ENCODE measurements at places on chromosomes 2 and 18.

DNA sequence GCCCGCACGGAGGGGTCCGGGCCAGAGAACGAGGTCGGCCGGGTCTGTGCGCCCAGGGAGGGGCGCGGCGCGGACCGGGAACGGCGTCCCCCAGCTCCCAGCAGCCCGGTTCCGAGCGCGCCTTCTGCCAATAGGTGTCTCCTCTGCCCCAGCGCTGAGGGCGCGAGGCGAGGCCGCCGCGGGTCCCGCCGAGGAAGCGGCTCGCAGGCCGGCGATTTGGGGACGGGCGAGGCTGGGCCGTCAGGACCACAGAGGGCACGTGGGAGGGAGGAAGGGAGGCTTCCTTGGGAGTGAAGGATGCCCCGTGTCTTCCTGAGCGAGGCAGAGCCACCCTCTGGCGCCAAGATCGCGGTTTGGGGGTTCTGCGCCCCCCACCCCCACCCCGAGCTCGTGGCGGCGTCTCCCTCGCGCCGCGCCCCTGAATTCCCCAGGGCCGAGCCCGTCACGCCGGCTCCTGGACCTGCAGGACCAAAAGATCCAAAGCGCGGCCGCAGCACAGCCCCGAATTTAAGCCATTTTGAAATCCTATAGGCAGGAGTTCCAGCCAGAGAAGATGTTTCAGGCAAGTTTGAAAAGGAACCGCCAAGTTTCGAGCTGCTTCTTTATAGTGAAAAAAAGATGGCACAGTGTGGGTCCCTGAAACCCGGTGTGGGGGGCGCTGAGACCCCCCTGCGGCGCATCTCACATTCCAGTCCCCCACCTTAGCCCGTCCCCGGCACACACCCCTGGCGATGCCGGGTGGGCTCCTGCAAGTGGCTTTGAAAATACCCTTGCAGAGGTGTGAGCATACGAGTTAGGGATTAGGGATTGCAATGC, 909 bp downstream of the NFATC1 start:
- peak; percentile 42 for DNase-seq

DNA sequence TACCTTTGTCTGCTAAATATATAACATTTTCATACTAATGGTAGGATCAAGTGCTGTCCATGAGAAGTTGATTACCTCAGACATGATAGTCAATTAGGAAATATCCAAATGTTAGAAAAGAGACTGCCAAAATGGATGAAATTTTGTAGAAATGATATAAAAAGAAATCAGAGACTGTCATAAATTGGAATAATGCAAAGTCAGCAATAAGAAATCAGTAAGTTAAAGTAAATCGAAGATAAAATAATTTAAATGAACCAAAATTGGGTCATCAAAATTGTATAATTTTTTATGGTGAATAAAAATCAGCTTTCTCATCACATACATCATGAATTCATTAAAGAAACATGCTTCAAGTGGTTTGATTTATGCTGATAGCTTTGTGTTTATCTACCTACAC, 165.3 kb upstream of the CDH2 start:
- no peak for DNase-seq

DNA sequence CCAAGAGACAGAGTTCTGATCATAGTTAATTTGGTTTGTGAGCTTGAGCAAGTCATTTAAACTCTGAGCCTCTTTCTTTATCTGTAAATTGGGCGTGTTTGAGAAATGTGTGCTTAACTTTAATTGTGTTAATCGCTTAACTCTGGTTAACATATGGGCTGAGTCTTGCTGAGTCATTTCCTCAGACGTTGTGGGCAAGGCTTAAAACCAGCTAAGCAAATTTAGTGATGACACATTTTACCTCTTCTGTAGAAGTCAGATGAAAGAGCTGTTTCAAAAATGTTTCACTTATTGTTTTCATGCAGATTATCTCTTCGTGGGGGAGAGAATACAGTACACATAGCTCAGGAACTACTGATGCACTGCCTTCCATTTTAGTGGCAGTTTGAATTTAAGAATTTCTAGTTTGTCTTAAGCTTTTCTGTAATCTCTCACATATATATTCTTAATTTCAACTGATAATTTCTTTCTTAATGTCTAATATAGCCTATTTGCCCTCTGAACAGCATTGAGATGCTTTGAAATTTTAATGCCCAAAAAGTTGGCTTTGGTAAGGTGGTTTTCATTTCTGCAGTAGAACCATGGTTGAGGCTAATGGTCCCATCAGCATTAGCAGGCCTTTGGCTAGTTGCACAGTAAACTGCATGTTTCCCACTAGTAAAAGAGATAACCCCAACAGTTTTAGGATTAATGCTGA, 34.9 kb downstream of the RAB10 start:
- DNase-seq, result peak; percentile 91

DNA sequence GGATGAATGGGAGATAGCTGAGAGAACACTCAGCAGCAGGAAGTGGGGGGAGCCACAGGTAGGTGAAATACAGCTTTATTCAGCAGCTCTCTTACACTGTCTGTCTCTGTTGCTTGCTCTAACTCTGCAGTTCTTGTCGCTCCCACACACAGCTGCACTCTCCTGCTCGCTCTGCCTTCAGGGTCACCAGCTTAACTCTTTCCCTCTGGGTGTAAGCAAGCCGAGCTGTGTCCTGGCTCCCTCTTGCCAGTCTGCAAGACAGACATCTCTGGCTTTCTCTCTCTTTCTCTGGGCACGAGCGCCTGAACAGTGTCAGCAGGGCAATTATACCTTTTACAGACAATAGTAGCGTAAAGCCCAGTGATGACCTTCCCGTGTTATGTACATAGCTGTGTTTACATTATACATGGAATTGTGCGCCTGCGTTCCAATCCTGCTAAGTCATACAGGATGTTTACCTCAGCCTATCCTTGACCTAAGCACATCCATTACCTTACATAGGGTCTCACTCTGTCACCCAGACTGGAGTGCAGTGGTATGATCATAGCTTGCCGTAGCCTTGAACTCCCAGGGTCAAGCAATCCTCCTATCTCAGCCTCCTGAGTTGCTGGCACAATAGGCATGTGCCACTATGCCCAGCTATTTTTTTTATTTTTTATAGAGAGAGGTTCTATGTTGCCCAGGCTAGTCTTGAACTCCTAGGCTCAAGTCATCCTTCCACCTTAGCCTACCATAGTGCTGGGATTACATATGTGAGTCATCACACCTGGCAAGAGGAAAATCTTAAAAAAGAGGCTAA, 57.8 kb upstream of the CHN1 start:
- no peak for DNase-seq

- no peak for DNase-seq
Measured at GRCh38 chr2:54158311-54158710, 42.9 kb downstream of the ACYP2 start.

- no peak for DNase-seq
Measured at GRCh38 chr2:33518200-33518599, 41.8 kb downstream of the RASGRP3 start.

DNA sequence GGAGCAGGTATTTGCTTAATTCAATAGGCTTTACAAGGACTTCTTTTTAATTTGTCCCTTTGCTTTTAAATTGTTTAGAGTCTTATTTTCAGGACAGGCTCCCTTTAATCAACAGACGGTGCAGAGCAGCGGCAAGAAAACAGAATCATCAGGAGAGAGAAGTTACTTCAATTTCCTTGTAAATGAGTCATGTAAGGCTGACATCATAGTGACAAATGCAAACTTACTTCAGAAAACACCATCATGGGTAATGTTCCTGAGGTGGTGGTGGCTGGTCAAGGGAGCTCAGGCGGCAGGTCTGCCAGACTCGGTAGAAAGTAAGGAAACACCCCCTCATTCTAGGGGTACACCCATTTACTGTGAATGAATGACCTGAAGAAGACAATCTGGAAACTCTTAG, 395.1 kb downstream of the FBXO15 start:
- DNase-seq, result peak; percentile 73

DNA sequence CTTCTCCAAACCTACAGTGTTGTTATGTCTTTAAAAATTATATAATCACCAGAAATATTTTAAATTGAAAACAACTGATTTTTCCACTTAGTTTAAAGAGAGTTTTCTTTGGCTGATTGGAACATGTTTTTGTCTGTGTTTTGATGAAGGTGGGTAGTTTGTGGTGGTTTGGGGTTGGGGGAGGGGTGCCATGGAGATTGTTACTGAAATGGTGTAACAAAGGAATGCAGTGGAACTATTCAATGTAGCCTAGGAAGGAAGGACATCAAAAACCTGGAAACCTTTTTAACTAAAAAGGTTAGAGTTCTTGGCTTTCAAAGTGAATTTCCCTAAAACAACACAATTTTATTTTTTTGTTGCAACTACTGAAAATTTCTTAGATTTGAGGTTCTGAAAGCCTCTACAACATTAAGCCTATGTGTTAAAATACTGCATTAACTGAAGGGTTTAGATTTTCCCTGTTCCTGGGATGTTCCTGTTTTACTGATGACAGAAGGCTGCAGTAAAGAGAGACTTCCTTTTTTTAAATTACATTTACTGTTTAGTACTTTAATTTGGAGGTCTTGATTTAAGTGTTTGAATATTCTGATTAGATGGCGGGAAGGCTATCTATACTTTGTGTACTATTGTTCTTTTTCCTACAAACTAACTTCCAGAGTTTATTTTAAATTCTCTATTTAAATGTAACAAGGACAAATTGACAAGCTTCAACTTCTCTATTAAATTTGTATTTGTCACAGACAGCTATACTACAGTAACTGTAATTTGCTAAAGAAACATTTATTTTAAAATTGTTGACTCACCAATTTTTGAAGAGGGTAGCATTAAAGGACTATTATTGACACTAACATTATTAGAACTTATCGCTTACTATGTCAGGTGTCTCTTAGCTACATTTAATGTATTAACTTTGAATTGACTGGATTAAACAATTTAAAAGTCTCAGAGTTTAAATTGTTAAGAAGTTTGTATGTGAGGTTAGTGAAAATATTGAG, 87.7 kb downstream of the LIMS1 start:
- DNase-seq, result no peak

DNA sequence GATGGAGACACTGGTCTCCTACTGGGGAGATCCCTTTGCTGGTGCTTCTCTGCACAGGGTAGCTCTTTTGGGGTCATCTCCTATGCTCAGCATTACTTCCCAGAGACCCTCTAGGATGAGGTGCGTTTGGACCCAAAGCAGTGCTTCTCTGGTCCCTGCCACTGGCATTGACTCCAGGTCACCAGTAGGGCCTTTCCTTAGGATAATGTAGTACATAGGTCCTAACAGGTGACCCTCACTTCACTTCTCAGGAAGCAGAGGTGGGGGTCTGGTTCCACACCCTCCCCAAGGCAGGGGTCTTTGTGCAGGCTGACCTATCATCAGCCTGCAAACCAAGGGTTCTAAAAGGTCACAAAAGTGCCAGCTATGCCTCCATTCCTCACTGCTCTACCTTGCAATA, 145.8 kb upstream of the HS6ST1 start:
- no peak for DNase-seq

- no peak for DNase-seq
Measured at GRCh38 chr2:215998636-215999035, 14.7 kb downstream of the MREG start.

DNA sequence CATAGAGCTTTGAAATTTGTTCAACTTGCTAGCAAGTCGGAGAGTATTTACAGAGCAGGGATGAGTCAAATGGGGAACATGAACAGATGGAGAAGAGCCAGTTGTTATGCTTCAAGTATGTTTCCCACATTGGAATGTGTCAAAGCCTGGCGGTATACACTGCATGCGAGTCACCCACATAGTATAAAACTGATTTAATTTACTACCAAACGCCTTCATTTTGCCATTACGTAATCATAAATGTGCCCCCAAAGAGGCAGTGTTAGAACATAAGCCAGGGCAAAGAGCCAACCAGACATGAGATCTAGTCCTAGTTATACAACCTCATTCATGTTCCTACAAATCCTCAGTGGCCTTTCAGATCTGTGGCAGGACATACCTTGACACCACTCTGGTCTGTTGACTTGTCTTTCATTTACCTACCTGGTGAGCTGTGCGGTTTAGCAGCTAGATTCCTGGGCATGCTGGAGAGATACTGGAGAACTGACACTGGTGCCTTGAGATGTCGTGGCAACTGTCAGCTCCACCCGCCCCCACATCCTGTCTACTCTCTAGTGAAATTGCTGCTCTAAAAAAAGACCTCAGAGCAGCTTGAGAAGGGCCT, 21.7 kb upstream of the NRP2 start:
- DNase-seq, result peak; percentile 96

DNA sequence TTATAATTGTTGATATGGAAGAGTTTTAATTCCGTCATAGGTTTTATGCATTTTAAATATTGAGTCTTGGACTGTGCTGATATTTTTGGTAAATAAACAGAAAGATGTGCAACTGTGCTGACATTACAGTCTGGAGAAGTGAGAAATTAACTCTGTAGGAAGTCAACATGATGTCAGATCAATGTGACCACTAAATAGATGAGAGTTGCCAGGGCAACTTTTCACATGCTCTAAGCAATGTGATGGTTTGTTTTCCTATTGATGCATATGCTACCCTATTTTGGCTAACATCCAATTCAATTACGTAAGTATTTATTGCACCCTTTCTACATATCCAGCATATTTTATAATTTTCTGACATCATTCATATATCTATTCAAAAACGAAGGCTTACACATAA, 1109.3 kb downstream of the TSN start:
- DNase-seq, result no peak

DNA sequence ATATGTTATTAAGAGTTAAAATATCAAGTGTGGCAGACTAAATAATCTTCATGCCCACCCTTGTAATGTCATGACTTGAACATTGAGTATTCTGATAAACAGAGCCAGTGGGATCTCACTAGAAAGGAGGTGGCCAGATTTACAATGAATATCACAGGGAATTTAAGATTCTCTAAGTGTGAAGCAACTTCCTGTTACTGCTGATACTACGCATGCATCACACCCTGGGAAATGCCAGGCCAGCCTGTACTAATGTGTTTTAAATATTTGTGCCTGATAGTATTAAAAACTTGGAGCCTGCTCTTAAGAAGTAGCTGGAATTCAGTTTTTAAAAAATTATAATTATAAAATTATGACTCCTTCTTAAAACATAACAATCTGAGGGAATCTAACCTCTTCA, 148.3 kb downstream of the LAMA3 start:
- peak; percentile 89 for DNase-seq

- no peak for DNase-seq
Measured at GRCh38 chr18:6653880-6654279, 75.6 kb upstream of the ARHGAP28 start.

GRCh38 chr18:70649683-70650082, 360.8 kb downstream of the SOCS6 start:
- no peak for DNase-seq

DNA sequence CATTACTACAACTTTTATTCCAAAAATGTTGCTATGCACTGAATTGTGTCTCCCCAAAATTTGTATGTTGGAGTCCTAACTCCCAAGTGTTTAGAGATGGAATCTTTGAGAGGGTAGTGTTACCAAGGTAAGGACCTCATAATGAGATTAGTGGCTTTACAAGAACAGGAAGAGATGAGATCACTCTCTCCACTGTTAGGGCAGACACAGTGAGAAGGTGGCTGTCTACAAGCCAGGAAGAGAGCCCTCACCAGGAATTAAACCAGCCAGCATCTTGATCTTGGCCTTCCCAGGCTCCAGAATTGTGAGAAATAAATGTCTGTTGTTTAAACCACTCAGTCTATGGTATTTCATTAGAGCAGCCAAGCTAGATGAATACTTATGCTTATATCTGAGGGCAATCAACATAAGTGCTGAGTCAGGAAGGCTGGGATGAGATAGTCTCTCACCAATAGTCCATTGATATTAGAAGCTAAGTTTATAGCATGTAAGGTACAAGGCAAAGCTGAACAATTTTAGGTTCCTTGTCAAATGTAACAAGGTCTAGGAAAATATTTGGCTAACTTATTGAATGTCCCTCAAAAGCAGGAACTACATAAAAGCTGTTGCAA, 317.6 kb upstream of the REG3G start:
- no peak for DNase-seq

All from astrocyte (in vitro differentiated cells and primary cell).